ENCODE measurements at places on chromosomes 2 and 18.
A peak's percentile ranks its signal among the peaks of the same experiment; 100 is the strongest.

DNA sequence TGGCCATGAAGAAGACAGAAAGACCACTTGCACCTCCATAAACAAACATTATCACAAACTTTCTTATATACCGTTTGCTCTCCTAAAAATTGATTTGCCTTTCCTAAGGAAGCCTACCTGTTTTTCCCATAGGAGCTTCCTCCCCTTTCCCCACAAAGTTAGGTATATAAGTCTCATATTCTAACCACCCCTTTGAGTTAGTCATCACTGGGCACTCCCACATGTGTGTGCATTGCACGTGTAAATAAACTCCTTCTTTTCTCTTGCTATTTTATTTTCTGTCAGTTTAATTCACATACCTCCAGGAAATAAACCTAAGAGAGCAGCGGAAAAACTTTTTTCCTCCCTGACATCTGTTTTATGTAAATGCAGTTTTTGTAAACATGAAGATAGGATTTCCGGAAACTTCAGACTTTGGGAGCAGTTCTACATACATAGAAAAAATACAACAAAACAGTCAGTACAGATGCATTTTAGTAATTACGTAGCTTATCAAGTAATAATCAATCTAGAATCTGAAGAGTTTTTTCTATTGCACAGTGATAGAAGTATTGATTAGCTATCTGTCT lies 46.6 kb downstream of the PLCL1 start:
- no peak for DNase-seq

DNA sequence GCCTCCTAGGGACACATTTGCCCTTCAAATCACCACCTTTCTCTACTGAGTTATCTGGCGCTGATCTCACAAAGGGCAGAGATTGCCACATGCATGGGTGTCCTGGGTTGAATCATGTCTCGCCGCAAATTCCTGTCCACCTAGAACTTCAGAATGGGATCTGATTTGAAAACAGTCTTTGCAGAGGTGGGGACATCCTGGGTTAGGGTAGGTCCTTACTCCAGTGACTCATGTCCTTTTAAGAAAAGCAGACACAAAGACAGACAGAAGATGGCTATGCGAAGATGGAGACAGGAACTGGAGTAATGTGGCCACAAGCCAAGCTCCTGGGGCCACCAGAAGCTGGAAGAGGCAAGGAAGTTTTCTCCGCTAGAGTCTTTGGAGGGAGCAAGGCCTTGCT lies 197.4 kb upstream of the SMIM21 start:
- DNase-seq = no peak

DNA sequence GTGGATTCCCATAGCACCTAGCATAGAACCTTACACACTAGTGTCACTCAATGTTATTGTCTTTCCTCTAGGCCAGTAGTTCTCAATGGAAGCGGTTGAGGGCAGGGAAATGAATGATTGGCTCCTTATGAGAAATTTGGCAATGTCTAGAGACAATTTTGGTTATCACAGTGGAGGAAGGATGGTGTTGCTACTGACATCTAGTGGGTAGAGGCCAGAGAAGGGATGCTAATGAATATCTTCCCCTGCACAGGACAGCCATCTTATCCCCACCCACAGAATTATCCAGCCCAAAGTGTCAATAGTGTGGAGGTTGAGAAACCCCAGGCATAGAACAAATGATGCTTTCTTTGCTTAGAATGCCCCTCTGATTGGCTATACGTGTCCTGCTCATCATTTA lies 15.8 kb downstream of the C18orf63 start:
- no peak for DNase-seq

DNA sequence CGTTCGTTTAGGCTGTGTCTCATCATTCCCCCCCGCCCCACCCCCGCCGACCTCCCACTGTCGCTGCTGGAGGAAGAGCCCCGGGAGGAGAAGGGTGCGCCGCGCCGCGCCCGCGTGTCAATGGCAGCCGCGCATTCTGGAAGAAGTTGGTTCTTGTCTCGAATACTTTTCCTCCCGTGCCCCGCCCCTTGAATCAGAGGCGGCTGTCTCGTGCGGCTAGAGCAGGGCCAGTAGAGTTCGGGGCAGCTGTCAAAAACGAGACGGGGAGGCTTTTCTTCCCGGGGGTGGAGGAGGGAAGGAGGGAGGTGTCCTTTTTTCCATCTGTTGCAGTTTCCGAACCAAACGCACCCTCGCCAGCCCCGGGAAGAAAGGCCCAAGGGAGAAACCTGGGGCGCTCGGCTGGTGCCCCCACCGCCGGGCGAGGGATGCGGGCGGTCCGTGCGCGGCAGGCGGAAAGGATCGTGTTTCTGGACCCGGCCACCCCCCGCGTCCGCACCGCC lies 410 bp upstream of the TGIF1 start:
- no peak for DNase-seq

DNA sequence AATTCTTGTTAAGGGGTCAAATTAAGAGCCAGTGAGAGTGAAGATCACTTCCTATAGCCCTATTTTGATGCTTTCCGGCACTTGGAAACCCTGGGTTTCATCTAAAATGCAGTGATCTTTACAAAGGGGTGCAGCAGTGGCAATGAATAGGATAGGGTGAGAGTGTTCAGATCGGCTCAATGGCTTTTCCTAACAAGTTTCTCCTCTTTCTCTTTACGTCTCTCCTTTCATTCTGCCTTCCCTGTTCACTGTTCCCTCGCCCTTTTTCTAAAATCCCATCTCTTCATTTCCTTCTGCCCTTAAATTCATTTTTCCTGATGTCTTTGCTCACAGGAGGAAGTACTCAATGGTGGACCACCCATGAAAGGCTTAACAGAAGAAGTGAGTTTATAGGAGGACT lies 86.0 kb downstream of the CTIF start:
- no peak for DNase-seq

- no peak for DNase-seq
These were observed 23.7 kb downstream of the CEP192 start for GRCh38 chr18:13014818-13015217.

- DNase-seq = peak; percentile 7
These were observed 495.0 kb downstream of the TMX3 start for GRCh38 chr18:68219872-68220271.

- DNase-seq = no peak
These were observed 3.0 kb downstream of the ACTR1B start for GRCh38 chr2:97660775-97661389.

DNA sequence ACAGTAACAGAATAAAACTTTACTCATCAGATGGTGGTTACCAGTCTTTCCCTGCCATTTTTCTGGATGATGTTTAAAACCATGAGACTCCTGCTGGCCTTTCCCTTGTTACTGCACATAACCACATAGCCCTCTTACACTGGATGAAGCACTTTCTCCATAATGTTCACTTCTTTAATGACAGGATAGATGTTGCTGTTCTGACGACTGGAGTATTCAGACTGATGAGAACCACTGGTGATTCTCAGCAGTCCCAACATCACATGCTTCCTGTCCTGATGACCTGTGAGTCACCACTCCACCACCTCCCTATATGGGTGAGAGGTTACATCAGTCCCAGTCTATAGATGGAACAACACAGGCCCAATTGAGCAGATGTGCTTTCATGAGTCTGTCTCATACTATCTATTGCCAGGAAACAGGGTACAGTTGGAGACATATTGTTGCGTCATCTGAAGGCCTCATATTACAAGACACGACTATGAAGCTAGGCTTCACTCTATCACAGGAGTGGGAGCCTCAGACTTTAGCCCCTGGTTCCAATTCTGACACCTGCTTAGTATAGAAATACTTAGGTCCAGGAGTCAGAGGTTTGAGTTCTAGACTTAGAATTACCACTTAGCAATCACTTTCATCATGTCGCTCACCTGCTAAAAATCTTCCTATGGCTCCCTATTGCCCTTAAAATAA lies 145.7 kb upstream of the KLF7 start:
- DNase-seq = peak; percentile 59

- no peak for DNase-seq
These were observed 220.1 kb upstream of the NXPH2 start for GRCh38 chr2:139000131-139000785.

GRCh38 chr2:133717497-133717896 lies 149.2 kb upstream of the NCKAP5 start:
- DNase-seq = no peak

DNA sequence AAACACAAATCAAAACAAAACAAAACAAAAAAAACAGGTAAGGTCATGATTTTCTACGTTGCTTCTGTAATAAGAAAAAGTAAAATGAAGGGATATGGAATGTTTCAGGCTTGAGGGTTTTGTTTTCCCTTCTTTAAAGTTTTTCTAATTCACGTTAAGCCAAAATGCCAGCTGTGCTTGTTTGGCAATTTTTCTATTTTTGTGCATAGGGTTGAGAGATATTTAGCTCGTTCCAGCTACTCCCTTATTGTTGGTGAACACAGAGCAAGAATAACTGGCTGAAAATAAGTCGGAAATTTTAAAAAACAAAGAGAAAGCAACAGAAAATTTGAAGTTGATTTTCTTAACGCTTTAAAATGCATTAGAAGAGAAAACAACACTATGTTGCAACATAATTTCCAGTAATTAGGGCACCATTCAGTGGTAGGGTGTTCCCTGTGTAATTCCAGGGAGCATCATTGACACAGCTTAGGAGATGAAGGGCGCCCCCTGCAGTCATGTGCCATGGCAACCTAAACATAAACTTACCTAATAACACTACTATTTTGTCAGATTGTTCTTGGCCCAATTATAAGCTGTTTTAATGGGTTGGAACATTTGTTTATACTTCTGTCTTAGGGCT lies 99.5 kb downstream of the DTNA start:
- DNase-seq = no peak

DNA sequence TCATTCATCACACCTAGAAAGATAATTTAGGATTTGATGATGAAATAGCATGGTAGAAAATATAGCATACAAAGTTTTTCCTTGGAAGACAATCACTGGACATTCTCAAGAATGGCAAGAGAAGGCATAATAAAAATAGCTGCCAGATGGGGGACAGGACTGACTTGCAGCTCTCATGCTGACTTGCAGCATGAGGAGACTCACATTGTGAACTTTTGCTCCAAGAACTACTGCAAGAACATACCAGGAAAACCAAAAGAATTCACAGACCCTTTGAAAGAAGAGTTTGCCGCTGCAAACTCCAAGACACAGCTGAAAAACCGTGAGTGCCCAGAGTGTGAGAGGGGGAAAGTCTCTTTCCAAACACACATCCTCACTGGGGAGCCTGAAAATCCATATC lies 47.0 kb downstream of the CRYGD start:
- no peak for DNase-seq

DNA sequence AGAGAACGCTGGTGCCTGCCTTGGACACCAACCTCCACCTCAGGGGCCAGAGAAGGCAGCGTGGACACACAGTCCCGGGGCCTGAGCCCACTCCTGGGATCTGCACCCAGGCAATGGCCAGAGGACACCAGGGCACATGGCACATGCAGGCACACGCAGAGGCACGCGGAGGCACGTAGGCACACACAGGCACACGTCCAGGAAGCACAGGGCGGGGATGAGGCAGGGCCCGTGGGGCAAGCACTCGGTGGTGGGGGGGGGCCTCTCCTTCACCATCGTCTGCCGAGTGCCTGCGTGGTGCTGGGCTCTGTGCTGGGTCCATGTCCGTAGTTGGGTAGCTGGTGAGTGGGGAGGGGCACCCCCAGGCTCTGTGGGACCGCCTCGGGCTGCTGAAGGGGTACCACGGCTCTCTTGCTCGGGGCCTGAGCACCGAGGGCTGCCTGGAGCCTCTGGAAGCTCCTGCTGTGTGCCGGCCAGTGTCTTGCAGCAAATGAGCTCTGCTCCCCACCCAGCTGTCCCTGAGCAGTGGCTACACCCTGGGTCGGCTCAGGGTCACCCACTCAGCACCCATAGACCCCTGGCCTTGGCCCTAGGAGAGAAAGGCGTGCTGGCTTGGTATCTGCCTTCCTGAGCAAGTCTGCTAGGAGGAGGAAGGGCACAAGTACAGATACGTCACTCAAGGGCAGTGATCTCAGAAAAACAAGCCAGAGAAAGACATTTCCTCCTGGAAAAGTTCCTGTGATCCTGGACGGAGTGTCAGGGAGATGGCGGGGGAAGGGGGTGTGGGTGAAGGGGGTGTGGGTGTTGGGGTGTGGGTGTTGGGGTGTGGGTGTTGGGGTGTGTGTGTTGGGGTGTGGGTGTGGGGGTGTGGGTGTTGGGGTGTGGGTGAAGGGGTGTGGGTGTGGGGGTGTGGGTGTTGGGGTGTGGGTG lies 26.4 kb downstream of the RTP5 start:
- no peak for DNase-seq

DNA sequence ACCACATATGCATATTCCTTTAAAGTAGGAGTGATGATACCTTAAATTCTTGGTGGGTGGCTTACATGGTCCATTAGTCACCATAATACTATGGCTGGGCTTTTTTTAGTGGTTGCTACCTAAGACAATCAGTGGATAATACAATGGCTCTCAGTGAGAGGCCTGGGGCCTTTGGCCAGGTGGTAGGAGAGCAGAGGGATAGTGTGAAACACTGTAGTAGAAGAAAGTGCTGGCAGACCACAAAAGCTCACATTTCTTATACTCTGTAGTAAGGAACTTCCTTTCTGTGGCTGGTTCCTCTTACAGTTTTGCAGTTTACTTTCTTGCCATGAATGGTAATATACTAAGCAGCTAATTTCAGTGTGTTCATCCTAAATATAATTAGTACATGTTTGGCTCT lies 583.5 kb downstream of the XIRP2 start:
- DNase-seq = no peak

- DNase-seq = no peak
These were observed 182.3 kb downstream of the LOXHD1 start for GRCh38 chr18:46474487-46475389.

DNA sequence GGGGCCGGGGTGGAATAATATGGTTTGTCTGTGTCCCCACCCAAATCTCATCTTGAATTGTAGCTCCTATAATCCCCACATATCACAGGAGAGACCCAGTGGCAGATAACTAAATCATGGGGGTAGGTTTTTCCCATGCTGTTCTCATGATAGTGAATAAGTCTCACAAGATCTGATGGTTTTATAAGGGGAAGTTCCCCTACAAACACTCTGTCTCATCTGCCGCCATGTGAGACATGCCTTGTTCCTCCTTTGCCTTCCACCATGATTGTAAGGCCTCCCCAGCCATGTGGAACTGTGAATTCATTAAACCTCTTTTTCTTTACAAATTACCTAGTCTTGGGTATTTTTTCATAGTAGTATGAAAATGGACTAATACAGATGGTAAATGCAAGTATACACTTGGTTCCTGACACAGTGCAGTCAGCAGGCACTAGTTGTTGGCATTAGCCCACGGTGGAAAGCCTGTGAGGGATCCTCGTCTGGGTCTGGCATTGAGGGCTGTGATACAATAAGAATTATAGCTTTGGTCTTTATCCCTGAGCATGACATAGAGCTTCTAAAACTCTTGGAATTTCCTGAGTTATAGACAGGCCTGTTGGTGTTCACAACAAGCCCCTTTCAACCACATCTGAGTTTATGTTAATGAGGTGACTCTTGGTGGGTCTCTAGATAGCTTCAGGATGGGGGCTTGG lies 135.8 kb downstream of the CABLES1 start:
- no peak for DNase-seq

DNA sequence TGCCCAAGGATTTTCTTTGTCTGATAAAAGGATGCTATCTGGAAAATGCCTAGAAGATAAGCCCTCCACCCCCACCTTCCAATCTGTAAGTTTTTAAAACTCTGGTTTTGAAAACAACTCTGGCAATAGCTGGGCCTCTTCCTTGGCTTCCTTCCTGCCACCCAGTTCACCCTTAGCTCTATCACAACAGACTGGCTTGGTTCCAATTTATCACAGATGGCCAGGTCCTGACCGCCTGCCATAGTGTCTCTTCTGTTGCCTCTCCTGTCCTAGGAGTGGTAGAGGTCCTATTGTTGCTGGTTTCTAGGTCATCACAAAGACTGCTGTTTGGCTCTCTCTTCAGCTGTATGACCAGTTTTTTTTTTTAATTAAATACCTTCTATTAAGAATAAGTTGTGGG lies 1727.9 kb upstream of the SLC39A10 start:
- DNase-seq = no peak
